T follicular helper cell (primary cell): ENCODE measurements at places on chromosomes 5 and 9.
A peak's percentile ranks its signal among the peaks of the same experiment; 100 is the strongest.

DNA sequence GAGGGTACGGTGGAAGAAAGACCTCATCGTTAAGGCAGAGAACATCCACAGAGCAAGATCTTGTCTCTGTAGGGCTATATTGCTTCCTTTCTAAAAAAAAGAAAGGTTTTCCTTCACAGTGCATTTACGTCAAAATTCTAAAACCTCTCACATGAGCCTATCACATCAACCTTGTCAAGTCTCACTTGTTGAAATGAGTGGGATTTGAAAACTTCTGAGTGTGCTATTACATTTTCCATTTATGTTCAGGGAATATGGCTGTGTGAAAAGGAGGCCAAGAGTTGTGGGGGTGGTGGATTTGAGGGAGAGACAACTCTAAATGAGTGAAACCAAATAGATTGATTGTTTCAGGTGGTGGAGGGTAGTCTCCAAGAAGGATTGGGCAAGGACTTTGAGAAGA lies 147.1 kb upstream of the MPDZ start:
- no peak for DNase-seq

- no peak for DNase-seq
These were observed 35.6 kb downstream of the RASEF start for GRCh38 chr9:83027153-83027891.

- no peak for DNase-seq
These were observed 36.1 kb upstream of the STARD4 start for GRCh38 chr5:111548348-111548950.

- DNase-seq = no peak
These were observed 2.1 kb downstream of the ZDHHC21 start for GRCh38 chr9:14690948-14691730.

DNA sequence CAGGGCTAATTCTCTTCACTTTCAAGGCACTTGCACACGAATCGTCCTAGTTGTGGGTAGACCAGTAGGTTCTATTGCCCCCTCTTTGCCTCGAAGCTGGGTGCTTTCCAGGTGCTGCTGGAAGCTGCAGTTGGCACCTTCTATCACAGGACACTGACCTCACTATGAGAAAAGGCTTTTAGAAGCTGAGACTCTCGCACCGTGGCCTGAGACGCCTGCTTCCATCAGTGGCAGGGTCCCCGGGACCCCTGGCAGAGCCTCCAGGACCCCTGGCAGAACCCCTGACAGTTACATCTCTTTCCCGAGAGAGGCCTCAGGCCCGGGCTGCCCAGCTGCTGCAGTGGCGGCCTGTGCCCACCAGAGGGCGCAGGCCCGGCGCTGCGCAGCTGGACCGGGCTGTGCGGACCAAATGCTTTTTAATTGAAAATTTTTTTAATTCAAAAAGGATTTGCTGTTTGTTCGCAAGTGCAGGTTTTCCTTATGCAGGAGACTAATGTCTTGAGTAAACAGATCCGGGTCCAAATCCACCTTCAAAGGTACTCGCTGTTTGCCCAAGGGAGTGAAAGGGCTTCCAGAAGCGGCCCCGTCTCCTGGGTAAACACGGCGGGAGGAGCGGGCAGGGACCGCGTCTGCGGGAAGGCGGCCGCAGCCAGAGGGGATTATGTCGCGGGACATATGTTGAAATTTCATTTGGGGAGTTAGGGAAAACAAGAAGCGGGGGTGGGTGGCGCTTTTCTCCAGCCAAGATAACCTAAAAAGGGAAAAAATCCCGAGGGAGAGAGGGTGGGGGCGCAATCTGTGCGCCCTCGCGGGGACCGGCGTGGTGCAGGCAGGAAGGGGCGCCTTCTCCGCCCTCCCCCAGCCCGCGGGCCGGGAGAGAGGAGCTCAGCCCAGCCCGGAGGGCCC lies 114.5 kb upstream of the LMX1B start:
- DNase-seq = peak; percentile 13

DNA sequence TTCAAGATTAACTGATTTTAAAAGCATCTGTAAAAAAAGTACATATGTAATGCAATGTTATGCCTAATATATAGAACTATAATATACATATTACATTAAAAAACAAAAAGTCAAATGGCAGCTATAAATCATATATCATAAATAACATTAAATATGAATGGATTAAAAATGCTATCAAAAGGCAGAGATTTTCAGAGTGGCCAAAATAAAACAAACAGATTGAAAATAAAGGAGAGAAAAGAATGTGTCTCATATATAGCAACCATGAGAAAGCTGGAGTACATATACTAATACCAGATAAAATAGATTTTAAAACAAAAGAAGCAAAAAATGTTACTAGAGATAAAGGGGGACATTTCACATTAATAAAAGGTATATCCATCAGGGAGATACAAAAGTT lies 38.5 kb downstream of the S1PR3 start:
- no peak for DNase-seq

GRCh38 chr5:95959888-95960666 lies 1.6 kb downstream of the ELL2 start:
- DNase-seq = no peak
